ENCODE measurements at places on chromosomes 12 and 14. TPM values are rescaled to one million over a fixed set of nuclear protein-coding genes. Genes with fewer than 3 reads are reported as not detected.

The GLS2 gene
- polyA plus RNA-seq = 0.20 TPM

GRCh38 chr12:5246196-5246595, 185.7 kb upstream of the NTF3 start:
- no peak for DNase-seq

DNA sequence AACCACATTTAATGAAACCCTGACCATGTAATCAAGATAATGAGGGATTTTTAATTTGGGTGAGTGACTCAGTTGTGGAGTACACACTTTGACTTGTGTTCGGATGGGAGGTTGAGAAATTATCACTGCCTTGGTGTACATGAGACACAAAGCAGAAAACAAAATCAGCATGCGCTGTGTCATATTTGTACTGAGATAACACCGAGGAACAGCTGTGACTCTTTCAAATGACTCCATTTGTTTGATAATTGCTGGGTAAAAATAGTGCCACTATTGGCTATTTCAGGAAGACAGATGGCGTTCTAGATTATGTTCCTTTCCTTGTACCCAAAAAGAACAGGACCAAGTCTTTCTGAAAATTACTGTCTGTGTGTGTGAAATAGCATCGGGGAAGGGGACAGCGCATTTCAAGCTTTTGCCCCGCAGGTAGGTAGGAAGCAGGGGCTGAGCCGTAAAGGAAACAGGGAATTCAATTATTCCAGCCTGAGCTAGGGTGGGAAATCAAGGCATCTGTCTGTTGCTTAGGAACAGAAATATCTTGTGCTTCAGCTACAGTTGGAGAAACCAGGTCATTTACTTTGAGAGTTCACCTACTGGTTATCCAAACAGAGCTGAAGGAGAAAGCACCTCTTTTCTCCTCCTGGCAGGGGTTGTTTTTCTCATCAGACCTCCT, 114.3 kb downstream of the SNAPC1 start:
- DNase-seq = no peak

The OR4E2 gene
- not detected for polyA plus RNA-seq

The SCAF11 gene
- 88.1 TPM for polyA plus RNA-seq

- DNase-seq = no peak
Measured at GRCh38 chr12:12812174-12812573, 972 bp upstream of the DDX47 start.

GRCh38 chr12:62267480-62267879, 7.3 kb downstream of the USP15 start:
- no peak for DNase-seq

- DNase-seq = peak; percentile 98
Measured at GRCh38 chr12:95412482-95413311, 61.3 kb upstream of the METAP2 start.

DNA sequence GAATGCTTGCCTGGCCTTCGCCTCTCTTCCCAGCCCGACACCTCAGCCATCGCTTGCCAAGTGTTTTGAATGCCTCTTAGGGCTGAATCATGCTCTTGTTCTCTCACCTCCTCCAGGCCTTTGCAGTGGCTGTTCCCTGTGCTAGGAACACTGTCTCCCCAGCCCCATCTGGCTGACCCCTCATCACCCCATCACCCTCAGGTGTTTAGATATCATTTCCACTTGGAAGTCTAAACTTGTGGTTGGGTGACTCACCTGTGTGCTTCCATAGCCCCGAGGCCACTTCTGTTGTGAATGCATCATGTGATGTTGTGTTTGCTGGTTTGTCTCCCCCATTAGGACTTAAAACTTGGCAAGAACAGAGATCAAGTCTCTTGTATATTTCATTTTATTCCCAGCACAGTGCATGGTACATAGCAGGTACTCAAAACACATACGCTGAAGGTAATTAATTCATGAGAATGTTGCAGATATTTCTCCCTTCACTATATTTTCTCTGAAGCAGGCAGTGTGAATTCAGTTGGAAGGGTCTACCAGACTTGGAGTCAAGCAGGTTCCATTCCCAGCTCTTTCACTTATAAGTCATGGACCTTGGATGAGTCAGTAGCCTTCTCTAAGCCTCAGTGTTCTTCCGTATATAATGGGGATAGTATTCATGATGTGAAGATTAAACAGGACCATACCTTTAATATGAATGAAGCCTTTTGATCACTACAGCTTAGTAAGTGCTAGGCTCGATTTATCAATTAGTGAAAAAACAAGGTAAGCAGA, 67.8 kb downstream of the HRK start:
- no peak for DNase-seq

The MYH6 gene
- 0.80 TPM for polyA plus RNA-seq

DNA sequence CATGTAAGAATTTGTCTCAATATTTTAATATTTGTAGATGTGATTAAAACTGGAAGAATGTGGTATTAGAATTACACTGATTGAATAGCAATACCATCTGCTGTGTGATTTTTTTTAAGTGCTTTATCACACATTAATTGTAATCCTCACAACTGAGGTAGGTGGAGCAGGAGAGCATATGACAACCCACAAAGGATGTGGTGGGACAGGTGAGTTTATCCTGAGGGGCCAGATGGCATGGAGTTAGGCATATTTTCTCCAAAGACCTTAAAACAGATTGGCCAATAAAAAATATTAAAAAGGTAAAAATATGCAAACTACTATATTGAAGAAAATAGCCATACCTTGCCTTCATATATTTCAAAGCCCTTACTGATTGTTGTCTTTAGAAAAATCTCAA, 7.8 kb downstream of the LRRC10 start:
- DNase-seq = no peak

The GARIN6 gene
- not detected for polyA plus RNA-seq

DNA sequence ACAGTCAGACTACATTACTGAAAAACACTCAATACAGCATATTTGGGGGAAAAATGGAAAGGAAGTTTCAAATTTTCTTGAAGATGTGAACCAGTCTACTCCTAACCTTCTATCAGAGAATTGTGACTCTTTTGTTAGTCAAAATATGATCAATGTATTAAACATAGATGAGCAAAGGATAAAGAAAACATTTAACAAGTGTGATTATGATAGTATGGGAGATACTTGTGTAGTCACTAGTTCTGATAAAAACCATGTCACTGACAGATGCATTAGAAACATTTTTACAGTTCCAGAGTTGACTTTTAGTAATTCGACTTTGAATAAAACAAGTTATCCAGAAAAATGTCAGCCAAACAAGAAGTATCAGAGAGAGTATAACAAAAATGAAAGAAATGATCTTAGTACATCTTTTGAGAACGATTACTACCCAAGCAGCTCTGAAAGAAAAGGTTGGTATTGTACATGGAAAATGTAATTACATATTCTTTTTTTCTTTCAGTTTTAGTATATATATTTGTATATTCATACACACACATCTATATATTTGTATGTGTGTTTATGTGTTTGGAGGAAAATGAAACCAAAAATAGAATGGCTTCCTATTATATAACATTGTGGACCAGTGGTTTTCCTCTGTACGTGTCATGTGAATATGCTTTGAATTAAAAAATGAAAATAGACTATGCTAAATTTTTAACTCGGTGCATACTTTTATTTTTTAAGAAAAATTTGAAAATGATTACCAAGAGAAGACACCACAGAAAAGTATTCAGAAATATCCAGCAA, 63.3 kb upstream of the ABCD2 start:
- DNase-seq = no peak

DNA sequence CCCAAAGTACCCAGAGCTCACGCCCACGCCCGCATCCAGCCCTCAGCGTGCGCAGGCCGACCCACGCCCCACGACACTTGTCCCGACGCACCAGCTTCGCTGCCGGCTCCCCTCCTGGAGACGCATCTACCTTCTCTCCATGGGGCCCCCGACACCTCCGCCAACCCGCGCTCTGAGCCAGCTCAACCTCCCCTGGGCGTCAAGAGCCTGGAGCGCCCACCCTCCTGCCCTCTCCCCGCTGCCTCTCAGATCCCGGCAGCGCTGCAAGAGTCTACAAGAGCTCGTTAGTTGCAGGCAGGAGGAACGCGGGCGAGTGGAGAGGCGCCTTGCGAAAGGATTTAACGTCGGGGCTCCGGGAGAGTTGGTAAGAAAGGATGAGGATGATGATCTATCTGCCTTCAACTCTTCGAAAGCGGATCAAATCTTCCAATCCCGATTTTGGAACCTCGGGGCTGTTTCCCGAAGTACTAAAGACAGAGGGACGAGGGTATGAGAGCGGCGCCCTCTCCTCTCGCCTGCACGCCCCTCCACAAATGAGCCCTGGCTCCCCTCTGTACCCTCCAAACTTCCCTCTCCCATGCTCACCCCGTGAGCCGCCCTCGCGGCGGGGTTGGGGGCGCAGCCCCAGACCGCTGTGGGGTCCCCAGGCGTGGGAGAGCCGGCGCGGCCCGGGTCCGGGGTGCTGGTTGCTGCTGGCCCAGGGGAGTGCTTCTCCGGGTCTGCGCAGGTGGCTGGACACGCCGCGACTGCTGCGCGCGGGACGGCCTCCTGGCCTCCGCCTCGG, 979 bp downstream of the LTBP2 start:
- DNase-seq = peak; percentile 84

The ACTR6 gene
- polyA plus RNA-seq = 29.7 TPM

The ACOT4 gene
- 1.3 TPM for polyA plus RNA-seq

The PPP4R4 gene
- 0.11 TPM for polyA plus RNA-seq

The PTPRR gene
- polyA plus RNA-seq = 1.1 TPM

GRCh38 chr12:128801879-128802391, 21.8 kb downstream of the SLC15A4 start:
- DNase-seq = peak; percentile 54

- no peak for DNase-seq
Measured at GRCh38 chr12:58774731-58775130, 145.6 kb downstream of the LRIG3 start.

DNA sequence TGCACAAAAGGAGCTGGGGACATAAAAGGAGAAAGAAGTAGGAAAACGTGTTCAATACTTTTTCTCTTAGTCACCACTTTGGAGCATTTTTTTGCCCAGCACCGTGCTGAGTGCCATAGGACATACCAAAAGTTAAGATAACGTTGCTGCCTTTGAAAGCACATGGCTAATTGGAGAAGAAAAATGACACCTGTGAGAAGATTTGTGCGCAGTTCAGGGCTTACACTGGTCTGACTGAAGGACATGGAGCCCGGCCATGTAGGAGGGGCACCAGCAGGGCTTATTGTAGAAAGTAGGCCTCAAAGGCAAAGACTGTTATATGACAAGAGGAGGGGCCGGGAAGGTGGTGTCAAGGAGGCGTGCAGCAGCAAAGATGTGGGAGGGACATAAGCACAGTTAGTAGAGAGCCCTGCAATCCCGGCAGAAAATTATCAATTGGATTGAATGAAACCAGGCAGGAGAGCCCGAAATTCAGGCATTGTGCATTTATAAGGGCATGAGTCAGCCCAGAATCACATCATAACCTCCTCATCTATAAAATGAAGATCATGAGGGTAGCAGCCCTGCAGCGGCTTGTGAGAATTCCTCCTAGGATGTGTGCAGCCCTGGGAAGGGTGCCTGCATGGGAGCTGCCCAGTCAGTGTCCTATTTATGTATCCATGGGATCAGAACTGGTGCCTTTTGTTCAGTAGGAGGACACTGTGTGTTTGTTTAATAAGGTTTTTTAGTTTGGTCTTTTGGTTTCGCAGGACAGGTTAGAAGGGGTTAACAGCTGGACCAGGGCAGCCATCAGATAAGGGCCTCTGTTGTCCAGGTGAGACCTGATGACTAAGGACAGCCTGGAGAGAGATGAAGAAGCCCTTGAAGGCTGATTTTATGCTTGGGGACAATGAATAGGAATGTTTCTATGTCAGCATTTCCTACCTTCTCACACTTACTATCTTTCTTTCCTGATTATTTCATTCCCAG, 122.4 kb downstream of the GPR135 start:
- DNase-seq = no peak

DNA sequence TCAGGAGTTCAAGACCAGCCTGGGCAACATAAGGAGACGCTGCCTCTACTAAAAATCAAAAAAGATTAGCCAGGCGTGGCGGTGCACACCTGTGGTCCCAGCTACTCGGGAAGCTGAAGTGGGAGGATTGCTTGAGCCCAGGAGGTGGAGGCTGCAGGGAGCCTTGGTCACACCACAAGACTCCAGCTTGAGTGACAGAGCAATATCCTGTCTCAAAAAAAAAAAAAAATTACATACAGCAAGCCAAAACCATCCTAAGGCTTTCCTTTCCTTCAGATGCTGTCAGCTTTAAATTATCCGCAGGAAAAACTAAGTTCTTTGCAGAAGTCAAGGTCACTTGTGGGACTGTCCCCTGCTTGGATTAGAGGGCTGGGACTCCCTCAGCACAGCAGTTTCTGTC, 1.3 kb downstream of the CS start:
- no peak for DNase-seq

DNA sequence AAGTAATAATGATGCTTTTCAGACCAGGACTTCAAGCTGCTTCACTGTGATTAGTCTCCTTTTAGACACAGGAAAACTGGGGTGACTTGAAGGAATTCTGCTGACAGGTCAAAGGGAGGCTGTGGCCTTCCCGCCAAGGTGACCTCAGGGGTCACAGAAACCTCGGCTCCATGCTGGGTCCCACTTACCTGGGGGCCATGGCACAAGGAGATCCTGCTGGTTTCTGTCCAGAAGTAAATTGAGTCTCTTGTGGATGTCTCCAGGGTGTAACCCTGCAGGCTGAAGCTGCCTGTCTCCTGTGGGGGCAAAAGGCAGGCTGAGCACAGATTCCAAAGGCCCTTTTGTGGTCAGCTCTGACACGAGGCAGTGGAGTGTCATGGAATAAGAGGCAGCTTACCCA, 138.7 kb upstream of the MED13L start:
- peak; percentile 15 for DNase-seq

The TAS2R30 gene
- polyA plus RNA-seq = not detected

DNA sequence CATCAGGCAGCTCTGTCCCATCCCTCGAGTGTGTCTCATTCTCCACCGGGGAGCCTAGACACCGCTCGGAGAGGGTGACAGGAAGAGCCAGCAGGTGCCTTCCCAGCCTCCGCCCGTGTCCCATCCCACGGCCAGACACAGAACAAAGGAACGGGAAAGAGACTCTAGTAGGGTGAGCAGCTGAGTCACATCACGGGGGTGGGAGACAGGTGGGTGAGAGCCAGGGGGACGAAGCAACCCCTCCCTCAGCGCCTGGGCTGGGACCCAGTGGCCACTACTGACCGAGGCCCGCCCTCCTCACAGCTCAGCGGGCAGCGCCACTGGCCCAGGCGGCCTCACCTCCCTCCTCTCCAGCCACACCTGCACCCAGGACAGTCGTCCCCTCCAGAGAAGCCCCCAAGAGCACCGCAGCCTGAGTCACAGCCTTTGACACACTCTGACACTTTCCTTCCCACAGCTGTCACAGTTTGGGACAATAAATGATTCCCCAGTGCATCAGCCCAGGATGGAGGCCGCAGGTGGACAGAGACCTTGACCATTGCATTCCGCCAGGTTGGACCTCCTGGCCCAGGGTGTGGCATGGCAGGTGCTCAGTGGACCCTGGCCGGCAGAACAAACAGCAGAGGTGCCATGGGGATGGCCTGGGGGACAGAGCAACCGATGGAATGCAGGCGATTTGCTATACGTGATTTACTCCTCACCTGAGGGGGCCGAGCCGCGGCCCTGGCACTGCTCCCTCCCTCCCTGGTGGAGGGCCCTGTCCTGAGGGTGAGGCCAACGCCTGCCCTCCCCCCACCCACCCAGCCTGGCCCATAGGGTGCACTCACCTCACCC, 45.4 kb upstream of the GALNT9 start:
- DNase-seq = no peak

- DNase-seq = no peak
Measured at GRCh38 chr14:94375552-94376107, 12.8 kb downstream of the SERPINA1 start.

GRCh38 chr14:60288279-60288678, 39.3 kb downstream of the PPM1A start:
- DNase-seq = no peak

All from GM23248 (cell line).